ENCODE measurements at places on chromosomes 6 and 20.
A peak's percentile ranks its signal among the peaks of the same experiment; 100 is the strongest.

GRCh38 chr6:1037430-1038202, 274.3 kb upstream of the FOXQ1 start:
- H3K4me3 ChIP-seq: no peak overlapping the region
- no peaks in the 10 kb centered on the region for H3K27me3 ChIP-seq
- DNase-seq: no peak
- no peak overlapping the region for H3K27ac ChIP-seq

- H3K27ac ChIP-seq: no peak overlapping the region
- H3K4me3 ChIP-seq: no peak overlapping the region
- no peak for DNase-seq
- H3K4me1 ChIP-seq: no peaks in the 10 kb centered on the region
These were observed 679.5 kb upstream of the NRSN1 start for GRCh38 chr6:23446469-23446967.

DNA sequence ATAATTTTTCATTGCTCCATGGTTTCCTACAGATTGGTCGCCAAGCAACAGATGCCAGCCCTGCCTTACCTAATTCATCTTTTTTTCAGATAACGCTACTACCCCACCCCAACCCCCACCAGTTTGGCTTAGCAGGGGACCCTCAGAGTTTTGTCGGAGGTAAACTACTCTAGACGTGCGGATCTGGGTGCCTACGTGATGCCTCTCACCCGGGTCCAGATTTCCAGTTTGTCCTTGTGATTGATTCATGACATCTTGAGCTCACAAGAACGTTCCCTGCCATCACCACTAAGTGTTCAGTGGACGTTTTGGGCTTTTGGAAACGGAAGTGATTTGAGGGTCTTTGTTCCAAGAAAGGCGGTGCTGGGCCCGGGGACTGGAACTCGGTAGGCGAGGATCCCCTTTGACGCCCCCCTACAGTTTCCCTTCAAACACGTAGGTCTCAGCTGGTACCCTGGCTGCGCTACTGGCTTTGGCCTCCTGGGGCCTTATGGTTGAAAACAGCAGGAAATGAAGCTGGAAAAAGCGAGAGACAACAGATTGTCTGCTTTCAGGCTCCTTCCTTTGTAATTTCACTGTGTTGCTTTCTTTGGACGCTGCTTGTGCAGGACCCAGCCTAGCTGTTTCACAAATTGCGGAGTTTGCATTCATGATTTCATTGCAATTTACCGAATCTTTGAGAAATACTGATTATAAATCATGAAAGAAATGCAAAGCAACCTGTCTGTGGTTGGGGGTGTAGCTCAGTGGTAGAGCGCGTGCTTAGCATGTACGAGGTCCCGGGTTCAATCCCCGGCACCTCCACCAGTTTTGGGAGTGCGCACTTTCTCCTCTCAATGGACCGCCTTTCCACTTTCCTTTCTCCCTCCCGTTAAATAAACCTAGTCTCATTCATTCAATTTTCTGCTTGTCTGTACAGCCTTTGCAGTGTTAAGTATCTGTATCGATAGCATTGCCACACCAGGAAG, 81.0 kb downstream of the GPX5 start:
- peaks cover 7% of the 10 kb centered on the region for H3K27me3 ChIP-seq
- H3K4me1 ChIP-seq: no peaks in the 10 kb centered on the region
- peak overlapping the region; percentile 45 for H3K4me3 ChIP-seq
- H3K27ac ChIP-seq: no peak overlapping the region
- no peaks in the 10 kb centered on the region for H3K36me3 ChIP-seq

DNA sequence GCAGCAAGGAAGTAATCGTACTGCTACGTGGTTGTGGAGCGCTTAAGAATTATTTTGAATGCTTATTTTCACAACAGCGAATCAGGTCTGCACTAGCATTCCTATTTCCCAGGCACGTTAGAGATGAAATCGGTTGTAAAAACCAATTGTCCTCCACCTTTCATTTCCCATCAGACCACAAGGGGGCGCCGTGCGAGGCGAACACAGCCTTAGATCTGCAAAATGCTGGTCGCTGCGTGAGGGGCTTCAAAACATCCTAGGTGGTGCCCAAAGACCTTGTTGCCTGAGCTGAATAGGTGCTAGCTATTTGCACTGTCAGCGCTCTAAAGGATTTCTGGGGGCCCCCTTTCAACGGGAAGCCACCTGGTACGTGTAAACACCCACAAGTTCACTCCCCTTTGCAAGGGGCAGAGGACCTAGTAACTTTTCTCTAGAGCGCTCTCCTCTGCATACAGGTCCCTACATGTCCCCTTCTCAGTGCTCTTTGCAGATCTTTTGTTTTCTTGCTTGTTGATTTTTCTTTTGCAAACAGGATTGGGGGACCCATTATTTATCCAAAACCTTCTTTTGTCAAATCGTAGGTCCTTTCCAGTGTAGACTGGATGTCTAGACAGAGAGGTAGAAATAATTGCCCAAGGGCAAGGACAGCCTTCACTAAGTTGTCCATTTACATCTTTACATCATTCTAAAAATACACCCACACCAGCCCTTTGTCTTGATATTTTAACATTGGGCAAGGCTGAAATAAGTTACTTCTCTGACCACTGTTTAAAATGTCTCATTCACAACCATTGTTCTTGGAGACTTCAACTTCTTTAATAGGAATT, 59.8 kb downstream of the NEDD9 start:
- no peaks in the 10 kb centered on the region for H3K4me1 ChIP-seq
- no peaks in the 10 kb centered on the region for H3K36me3 ChIP-seq

- no peak overlapping the region for H3K4me3 ChIP-seq
- DNase-seq: no peak
- no peaks in the 10 kb centered on the region for H3K27me3 ChIP-seq
- no peaks in the 10 kb centered on the region for H3K4me1 ChIP-seq
- no peak overlapping the region for H3K27ac ChIP-seq
- H3K36me3 ChIP-seq: no peaks in the 10 kb centered on the region
These were observed 88.2 kb downstream of the OGFRL1 start for GRCh38 chr6:71376830-71377229.
